Stimulated activated CD4-positive, alpha-beta T cell treated with anti-CD3 and anti-CD28 coated beads, Interleukin-4, amount 100 ng/mL, for 1 hour (primary cell): ENCODE measurements at places on chromosomes 1 and 21.

DNA sequence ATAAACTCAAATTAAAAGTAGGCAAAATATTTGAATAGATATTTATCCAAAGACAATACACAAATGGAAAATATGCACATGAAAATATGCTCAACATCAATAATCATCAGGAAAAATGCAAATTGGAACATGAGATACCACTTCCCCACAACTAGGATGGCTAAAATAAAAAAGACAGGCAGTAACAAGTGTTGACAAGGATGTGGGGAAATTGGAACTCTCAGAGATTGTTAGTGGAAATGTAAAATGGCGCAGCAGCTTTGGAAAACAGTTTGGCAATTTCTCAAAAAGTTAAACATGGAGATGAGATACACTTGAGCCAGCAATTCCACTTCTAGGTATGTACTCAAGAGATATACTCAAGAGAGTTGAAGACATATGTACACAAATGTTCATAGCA lies 48.8 kb downstream of the NAV1 start:
- no peak for DNase-seq

- DNase-seq = peak; percentile 33
Observed at GRCh38 chr1:168466092-168466713, 77.6 kb downstream of the XCL2 start.

GRCh38 chr1:31373897-31374486 lies 1.1 kb upstream of the FABP3 start:
- no peak for DNase-seq

DNA sequence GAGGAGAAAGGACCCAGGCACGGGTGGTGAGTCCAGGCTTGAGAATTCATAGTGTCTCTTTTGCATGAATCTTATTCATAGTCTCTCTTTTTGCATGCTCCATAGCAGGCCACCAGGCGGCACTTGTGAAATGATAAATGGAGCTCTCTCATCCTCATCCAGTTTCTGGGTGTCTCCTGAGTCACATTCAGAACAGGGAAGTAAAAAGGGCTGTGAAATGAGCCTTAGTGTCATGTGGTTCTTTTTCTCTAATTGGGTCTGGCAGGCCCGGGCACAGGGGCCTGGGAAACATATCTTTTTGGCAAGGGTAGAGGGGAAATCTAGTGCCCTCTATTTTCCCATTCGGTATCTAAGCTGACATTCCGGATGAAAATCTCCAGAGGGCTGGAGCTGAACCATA lies 19.1 kb upstream of the NCF2 start:
- DNase-seq = no peak

GRCh38 chr1:231990388-231990787 lies 363.8 kb downstream of the DISC1 start:
- DNase-seq = no peak

DNA sequence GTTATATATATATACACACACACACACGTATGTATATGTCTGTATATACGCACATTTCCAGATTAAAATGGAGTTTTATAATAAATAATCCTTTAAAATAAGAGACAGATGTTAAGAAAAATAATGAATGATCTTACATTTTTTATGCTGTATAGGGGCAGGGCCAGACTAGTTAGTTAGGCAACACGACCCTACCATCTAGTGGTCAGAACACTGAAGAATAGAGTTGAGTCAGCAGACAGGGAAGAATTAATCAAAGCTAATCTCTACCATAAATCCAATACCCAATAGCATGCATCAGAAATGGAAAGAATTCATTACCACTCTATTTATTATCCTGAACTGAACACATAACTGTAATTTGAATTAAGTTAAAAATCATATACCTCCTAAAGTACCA lies 156.7 kb downstream of the BRINP3 start:
- no peak for DNase-seq

- no peak for DNase-seq
Observed at GRCh38 chr1:35894183-35894582, 11.2 kb downstream of the AGO1 start.

GRCh38 chr21:20108016-20108415 lies 890.2 kb upstream of the NCAM2 start:
- no peak for DNase-seq

- DNase-seq = no peak
Observed at GRCh38 chr1:6392809-6393399, 663 bp downstream of the ACOT7 start.

GRCh38 chr1:61636814-61637213 lies 88.1 kb downstream of the TM2D1 start:
- no peak for DNase-seq

DNA sequence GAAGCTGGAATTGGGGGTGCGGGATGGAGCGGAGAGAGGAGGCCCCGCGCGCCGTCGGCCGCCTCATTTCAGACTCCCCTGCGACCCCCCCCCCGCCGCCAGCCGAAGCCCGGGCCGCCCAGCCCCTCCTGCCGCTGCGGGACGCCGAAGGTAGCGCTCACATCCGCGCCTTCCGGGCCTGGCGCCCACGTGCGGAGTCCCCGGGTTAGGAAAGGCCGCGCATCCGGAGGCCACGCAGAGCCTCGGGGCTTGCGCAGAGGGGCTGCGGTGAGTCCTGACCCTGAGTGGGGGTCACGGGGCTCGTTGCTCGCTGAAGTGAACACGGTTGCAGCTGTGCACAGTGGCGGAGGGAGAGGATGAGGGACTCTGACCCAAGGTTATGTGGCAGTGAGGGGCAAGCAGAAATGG lies 552 bp upstream of the ZNF496 start:
- DNase-seq = peak; percentile 63

- DNase-seq = no peak
Observed at GRCh38 chr1:4422504-4423289, 231.7 kb upstream of the AJAP1 start.

DNA sequence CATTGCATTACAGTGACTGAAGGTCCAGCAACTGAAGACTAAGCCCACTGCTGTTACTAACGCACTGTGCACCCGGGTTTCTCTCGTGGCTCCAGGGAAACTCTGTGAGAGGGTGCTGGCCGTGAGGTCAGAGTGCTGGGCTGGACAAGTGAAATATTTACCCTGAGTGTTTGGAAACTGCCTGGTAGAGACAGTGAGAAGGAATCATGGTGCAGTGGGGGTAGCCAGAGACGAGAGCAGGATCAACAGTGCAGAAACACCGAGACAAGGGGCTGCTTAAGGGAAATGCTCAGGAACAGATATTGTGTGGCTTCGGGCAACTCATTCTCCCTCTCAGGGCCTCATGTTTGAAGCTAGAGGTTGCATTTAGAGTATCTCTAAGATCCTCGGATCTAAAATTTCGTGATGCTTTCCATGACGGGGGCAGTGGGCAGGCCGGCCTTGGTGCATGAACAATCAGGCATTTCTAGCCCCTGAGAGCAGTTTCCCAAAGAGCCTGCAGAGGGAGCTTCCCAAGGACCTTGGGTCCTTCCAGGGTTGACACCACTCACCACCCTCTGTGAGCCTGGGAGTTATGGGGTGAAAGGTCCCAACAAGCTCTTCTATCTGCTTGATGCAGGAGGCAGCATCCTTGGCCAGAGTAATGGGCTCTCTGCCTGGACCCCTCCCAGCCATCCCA lies 9.7 kb downstream of the CD2 start:
- DNase-seq = peak; percentile 49

- DNase-seq = no peak
Observed at GRCh38 chr1:220290140-220290761, 18.0 kb upstream of the RAB3GAP2 start.

DNA sequence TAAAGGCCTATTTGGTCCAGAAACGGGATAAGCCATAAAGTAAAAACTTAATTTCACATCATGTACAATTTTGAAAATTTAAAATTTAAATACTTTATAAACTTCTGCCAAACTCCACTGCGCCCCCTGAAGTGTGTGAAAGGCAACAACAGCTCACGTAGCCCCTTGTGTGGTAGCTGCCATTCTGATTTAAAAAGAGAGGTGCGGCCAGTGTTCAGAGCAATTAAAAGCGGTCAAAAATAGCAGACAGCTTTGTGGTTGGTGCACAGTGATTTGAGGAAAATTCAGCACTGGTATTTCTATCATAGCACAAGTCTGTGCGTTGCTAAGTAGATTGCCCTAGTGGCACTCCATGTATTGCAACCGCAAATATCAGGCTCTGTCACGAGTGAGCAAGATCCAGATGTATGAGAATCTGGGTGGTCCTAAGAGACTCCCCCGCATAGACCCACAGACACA lies 122.5 kb downstream of the ATG4C start:
- no peak for DNase-seq

DNA sequence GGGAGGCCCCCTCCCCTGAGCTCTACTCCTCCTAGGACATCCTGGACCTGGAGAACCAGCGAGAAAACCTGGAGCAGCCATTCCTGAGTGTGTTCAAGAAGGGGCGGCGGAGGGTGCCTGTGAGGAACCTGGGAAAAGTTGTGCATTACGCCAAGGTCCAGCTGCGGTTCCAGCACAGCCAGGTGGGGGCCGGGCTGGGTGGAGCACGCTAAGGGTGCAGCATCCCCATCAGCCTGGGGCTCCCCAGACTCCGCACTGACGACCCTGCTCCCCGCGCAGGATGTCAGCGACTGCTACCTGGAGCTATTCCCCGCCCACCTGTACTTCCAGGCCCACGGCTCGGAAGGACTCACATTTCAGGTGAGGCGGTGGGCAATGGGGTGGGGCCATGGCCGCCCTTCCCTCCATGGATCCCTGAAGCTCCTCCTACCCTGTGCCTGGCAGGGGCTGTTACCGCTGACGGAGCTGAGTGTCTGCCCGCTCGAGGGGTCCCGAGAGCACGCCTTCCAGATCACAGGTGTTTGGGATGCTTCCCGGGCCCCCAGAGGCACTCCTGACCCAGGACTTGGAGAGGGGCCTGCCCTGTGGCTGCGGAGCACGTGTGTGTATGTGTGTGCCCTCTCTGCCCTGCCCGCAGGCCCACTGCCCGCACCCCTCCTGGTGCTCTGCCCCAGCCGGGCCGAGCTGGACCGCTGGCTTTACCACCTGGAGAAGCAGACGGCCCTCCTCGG lies 4.1 kb downstream of the PLEKHN1 start:
- DNase-seq = no peak

GRCh38 chr1:27527223-27527889 lies 37.4 kb upstream of the WASF2 start:
- DNase-seq = no peak

GRCh38 chr1:243903041-243903440 lies 53.0 kb upstream of the AKT3 start:
- DNase-seq = no peak

DNA sequence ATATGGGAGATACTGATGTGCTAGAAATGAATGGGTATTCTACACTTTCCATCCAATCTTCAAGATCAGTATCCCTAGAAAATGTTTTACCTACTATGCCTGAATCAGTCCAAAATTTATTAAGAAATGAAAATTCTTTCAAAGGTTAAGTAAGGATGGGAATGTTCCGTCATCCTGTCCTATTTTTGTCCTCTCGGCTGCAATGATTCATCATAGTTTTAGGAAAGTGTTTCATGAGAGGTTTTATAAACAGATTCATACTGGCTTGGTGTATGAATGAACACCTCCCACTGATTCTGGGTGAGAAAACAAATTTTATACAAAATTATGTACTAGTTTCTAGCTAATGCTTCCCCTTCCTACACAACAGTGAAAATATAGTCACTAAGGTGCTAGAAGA lies 504.6 kb upstream of the NR5A2 start:
- DNase-seq = no peak

- no peak for DNase-seq
Observed at GRCh38 chr1:202305168-202305567, 36.6 kb downstream of the UBE2T start.

DNA sequence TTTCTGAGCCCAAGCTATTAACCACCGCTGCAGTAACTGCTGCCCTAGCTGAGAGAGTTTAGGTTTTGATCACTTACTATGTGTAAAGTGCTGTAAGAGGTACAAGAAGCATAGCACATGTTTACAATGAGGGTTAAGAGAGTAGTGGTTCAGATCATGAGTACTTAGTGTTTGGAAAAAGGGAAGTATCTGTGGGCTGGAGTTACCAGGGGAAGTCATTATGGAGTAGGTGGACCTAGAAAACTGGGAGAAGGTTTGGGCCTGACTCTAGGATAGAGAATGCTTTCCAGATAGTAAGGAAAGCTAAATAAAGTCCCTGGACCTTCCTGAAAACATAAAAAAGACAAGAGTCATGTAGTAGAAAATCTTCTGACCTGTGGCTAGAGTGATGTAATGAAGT lies 149.6 kb upstream of the PLXNA2 start:
- no peak for DNase-seq

- no peak for DNase-seq
Observed at GRCh38 chr1:25629836-25630235, 13.2 kb downstream of the MAN1C1 start.

DNA sequence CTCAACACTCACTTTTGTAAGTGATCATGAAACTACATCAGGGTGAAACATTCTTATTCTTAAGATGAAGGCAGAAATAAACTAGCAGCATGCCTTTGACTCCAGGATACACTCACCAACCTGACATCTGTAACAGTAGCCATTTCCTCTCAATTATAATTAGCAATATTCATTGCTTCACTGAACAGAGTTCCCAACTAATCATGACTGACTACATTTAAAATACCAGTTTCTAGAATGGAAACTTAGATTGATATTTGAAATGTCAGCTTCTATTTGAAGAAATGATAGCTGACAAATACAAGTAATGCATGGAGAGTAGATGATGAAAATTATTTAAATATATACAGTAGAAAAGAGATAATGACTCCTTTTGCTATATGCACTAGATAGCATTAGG lies 1023.8 kb downstream of the MRPL39 start:
- no peak for DNase-seq

DNA sequence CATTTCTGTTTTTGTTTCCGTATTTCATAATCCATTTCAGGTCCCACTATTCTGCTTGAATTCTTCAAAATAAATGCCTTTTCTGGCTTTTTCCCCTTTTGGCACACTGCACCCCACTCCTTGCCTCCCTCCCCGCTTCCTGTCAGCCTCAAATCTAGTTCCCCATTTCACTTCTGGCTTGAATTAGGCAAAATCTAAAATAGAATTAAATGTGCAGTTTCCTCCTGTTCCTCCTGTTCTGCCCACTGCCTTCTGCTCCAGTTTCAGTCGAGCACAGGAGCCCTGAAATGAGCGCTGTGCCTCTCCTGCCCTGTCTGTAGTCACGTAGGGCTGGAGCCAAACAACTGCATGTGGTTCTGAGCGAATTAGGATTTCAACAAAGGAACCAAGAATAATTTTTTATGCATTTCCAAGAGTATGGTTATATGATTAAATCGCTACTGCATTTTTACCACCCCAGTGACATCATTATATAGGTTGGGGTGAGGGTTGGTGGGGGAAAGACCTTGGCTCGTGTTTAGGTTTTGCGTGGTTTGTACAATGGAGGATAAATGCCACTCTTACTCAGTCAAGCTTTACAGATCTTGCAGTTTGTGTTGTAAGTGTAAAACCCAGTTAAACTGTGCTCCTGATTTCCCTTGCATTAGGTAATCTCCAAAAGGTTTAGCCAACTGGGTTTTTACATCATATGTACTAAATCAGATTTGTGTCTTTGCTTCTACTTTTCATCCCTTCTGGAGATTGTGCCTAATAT lies 114.9 kb downstream of the VPS13D start:
- peak; percentile 8 for DNase-seq

DNA sequence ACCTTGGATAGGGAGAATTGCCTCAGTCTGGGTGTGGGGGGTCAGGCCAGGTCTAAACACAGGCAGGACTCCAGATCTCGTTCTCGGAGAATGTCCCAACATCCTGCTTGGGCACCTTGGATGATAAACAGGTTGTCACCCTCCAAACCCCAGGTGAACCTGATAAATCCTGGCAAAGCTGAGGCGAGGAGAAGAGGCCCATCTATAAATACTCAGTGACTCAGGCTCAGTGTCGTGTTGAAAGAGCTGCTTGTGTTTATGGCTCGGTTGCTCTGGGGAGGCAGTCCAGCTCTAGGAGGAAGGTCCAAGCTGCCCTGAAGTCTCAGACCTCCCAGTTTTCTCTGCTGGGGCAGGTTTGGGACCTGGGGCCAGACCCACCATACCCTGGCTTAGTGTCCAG lies 15.8 kb upstream of the TRIM63 start:
- DNase-seq = no peak
